ENCODE measurements at places on chromosomes 2 and 18.

DNA sequence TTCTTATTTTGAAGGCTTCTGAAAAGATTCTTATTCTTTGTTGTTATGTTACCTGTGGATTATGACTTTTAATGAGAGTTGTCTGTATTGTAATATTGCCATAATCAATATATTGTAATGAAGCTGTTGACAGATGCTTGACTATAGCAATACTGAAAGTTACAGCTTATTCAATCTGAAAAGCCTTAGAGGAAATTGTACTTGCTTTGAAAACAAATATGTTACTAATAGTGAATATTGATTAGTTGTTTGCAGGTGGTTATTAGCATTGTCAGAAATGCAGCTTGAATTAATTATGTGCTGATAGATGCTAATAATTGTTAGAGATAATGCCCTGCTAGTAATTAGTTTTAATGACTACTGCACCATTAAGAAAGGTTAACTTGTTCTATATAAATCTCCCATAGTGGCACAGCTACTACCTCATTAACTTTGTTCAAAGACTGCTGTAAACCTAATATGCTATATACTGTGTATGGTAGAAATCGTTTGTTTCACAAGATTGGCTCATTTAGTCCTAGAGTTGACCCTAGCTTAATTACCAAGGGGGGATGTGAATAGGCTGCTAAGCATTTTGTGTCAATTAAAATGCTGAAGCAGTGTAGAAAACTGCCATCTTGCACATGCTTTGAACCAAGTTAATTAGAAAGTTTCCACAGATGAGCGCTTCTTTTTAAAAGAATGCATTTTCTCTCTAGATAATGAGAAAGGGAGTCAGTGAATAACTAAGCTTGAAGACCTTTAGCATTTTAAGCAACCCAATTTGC, 30.5 kb downstream of the SLC39A10 start:
- no peak for DNase-seq

DNA sequence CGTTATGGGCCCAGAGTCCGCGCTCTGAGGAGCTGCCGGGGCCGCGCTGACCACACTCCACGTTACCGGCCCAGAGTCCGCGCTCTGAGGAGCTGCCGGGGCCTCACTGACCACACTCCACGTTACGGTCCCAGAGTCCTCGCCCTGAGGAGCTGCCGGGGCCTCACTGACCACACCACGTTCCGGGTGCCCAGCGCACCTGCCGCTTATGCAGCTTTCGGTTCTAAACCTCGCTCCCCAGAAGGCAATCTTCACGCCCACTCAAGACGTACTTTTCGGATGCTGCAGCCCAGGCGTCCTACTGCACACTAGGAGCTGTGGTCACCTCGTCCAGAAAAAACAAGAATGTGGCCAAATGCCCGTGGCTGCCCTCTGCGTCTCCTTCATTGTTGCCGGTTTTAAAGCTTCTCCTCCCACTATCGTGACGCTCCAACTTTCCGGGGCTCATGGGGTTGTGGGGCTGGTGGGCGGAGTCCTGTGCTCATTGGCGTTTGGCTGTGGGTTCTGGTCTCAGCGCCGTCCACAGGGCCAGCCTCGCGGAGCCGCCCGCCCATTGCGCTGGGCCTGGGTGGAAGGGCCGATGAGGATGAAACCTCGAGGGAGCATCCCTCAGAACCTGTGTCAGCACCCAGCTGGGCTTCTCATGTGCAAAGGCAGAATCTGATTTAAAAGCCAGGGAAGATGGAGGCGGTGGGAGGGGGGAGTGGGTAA, 11.9 kb downstream of the KCNG2 start:
- DNase-seq = no peak

GRCh38 chr2:26193578-26194231, 20.8 kb downstream of the GAREM2 start:
- DNase-seq = no peak

- no peak for DNase-seq
These were observed 121.0 kb upstream of the KYNU start for GRCh38 chr2:142756430-142756829.

- DNase-seq = peak; percentile 64
These were observed 894 bp downstream of the SMAD7 start for GRCh38 chr18:48949606-48950535.

DNA sequence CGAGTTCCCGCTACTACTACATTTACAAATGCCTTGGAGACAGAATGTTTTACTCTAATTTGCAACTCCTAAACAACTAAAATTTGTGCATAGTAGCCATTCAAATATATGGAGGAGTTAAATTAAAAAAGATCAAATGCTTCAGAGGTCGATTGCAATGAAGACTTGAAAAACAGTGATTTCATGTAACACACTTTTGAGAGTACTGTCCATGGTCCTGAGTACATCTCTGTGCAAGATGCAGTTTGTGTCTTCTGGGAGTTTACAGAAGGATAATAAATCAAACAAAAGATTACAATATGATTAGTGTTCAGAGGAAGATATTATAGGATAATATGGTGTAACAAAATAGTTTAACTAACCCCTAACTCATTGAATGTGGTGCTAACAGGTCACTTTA, 894.7 kb downstream of the TMEM182 start:
- no peak for DNase-seq

- no peak for DNase-seq
These were observed 116.9 kb downstream of the TPGS2 start for GRCh38 chr18:36711813-36712444.

DNA sequence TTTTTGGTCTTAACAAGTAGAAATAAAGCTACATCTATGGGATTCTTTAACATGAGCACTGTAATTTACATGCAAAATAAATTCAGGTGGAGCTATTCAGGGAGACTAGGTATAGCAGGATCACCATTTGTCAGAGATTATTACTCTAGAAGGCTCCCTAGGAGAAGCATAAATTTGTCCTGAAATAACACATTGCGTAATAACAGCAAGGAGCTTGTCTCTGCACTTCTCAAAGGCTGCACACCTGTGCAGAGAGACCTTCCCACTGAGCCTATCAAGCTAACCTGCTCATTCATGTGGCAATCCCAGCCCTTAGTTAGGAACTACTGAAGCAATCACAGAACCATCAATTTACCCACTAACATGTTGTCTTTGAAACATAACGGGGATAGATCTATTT, 437.4 kb upstream of the MC4R start:
- no peak for DNase-seq

DNA sequence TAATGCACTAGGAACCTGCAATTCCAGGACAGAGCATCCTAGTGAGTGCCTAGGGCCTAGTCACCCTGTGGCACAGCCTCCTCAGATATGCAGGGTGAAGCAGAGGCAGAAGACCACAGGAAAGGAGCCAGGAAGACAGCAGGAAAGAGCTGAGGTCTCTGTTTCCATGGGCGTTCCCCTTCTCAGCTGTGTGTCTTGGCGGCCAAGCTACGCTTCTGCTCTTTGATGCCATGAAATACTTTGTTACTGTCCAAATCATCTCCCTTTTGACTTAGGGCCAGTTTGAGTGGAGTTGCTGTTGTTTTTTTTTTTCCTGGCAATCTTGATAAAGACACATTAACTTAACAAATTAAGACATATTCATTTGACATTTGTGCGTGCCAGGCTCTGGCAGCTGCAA, 67.3 kb downstream of the APOB start:
- DNase-seq = no peak

GRCh38 chr2:109061736-109062135, 67.3 kb upstream of the SH3RF3 start:
- no peak for DNase-seq

DNA sequence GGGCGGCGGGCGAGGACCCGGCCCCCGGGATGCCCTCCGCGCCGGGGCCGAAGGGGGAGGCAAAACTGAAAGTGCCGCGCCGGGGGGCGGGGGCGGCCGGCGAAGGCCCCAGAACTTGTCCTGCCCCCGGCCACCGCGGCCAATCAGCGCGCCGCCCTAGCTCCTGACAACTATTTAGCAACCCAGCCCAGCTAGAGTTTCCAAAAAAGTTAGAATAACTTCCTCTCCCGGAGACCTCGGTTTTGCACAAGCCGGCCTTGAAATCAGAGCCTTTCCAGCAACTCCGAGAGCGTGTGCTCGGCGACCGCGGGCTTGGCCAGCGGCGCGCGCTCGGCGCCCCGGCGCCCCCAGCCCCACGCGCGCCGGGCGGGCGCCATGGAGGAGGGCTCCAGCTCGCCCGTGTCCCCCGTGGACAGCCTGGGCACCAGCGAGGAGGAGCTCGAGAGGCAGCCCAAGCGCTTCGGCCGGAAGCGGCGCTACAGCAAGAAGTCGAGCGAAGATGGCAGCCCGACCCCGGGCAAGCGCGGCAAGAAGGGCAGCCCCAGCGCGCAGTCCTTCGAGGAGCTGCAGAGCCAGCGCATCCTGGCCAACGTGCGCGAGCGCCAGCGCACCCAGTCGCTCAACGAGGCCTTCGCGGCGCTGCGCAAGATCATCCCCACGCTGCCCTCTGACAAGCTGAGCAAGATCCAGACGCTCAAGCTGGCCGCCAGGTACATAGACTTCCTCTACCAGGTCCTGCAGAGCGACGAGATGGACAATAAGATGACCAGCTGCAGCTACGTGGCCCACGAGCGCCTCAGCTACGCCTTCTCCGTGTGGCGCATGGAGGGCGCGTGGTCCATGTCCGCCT, at the start of gene TWIST2:
TSS of gene TWIST2 (plus strand) at position 245 of the 850 bp plus-strand sequence. CDS start at position 376, 131 bp downstream.
- DNase-seq = no peak

All from NCI-H526 treated with DMSO at 0.1 percent for 48 hours (cell line).